ENCODE measurements at places on chromosomes 1 and 21.

DNA sequence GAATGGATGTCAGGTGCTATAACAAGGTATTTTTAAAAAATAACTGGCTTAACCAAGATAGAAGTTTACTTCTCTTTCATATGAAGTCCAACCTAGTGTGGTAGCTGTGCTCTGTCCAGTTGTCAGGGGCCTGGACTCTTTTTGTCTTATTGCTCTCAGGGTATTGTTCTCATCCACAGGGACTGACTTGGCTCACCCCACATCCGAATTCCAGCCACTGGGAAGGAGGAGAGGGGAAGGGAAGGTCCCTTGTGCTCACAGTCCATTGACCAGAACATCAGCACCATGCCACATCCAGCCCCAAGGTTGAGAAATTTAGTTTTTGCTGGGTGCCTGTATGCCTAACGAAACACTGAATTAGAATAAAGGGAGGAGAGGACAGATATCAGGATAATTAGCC lies 8.7 kb downstream of the EEIG2 start:
- DNase-seq = no peak

DNA sequence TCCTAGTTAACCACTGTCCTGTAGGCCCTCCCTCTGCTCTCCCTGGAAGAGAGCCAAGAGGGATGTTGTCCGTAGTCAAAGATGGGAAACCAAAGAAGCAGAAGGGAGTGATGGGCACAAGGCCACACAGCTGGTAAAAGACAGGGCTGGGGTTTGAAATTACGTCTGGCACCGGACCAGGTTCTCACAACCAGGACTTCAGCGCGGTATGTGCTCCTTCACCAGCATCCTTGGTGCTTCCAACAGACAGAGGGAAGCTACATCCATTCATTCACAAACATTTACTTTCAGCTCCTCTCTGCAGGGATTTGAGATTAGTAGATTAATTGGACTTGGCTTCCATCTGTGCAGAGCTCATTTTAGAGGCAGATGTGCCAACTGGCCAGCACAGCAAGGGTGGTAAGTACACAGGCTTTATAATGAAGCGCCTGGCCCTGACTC lies 191.2 kb downstream of the TRABD2B start:
- DNase-seq = no peak

GRCh38 chr1:21855257-21856096 lies 43.4 kb downstream of the LDLRAD2 start:
- DNase-seq = no peak

GRCh38 chr1:245923215-245923614 lies 583.9 kb downstream of the SMYD3 start:
- no peak for DNase-seq

DNA sequence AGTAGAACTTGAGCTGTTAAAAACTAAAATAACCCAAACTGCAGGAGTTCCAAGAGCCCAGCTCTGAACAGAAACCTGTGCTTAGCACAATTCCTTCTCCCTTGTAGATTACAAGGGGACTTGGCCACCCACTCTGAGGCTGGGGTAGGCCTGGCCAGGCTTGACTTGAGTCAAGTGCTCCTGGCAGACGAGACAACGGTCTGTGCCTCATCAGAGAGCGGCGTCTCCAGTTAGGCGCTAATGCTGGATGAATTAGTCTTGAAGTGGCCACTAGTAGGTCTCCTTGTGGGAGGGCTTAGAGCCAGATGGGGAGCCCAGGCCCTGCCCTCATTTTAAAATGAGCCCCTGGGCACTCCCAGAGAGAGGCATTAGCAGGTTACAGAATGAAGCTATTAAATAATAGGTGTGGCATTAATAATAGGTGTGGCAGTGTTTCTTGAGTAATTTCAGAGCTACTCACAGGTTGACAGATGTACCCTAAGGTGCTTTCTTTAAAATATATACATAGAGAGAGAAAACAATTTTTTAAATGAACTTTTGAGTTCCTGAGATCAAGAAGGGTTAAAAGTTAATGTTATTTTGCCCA lies 1.1 kb downstream of the EEIG2 start:
- peak; percentile 34 for DNase-seq

- DNase-seq = no peak
These were observed 299.6 kb downstream of the LMX1A start for GRCh38 chr1:165056914-165057313.

- DNase-seq = no peak
These were observed 18.5 kb downstream of the CYP2J2 start for GRCh38 chr1:59908084-59908483.

GRCh38 chr1:171740356-171740863 lies 1.5 kb downstream of the VAMP4 start:
- DNase-seq = no peak

DNA sequence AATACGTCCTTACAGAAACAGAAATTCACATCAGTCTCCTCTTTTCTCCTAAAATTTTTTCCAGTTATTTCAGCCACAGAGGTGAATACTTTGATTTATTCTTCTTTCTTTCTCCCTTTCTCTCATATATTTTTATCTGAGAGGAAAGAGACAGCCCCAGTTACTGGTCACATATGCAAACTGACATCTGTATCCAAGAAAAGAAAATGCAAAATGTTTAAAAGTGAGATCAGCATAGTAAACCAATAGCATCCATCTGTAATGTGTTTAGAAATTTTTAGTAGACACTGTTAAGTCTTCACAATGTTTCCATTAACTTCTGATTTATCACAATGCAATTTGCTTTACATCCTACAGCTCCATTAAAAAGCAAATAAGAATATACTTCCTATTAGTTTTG lies 53.5 kb downstream of the NTNG1 start:
- DNase-seq = no peak

DNA sequence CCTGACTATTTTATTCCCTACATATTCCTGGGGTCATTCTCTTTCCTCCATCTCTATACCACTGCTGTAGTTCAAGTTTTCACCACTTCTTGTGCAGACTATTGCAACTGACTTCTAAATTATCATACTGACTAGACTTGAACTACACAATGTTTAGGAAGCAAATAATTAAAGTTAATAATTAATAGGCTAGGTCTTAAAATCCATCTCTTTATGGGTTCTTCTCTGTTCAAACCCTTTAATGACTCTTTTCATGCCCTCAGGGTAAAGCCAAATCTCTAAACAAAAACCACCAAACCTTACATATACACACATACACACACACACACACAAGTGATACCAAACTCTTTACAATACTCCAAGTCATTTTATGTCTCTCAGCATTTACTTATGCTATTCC lies 22.3 kb upstream of the MOB3C start:
- DNase-seq = no peak

DNA sequence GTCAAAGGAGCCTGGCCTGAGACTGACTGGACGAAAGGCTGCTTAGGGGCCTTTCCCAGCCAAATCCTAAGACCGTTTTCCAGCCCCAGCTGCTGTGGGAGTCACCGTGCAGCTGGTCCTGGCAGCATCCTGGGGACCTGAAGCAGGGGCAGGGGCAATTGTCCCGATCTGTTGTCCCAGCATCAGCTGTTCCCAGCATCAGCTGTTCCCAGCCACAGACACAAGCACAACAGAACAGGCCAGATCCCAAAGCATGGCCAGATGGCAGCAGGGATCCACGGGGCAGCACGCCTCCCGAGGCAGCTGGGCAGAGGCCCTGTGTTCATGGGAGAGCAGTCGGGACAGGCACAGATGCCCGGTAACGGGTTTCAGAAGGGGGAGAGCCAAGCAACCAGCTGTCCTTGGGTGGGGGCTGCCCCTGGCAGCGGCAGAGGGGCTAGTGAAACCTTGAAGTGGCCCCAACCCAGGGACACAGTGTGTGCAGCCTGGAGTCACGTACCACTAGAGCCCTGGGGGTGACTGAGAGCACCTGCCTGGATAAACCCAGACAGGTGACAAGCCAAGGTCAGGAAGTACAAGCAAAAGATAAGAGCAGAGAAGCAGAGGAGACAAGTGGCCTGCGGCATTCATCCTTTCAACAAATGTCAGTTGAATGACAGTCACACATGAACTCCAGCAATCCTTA lies 13.3 kb downstream of the CELA2B start:
- DNase-seq = no peak

- no peak for DNase-seq
These were observed 52.2 kb downstream of the PLA2G4A start for GRCh38 chr1:186880982-186881381.

DNA sequence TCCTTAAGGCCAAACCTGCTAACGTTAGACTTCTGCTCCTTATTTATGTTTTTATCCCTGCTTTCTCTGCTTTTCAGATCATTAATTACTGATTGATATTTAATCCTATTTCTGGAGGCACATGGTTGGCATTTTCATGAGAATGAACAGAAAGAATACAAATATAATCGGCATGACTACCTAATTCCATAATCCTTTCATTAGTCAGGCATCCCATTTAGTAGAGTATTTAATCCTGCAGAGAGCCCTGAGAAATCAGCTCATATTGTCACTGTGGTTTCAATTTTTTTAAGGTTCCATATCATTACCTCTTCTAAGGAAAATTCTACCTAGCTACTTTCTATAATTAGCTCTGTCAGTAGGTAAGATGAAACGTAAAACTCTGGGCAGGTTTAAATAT lies 238.8 kb downstream of the NCAM2 start:
- no peak for DNase-seq

DNA sequence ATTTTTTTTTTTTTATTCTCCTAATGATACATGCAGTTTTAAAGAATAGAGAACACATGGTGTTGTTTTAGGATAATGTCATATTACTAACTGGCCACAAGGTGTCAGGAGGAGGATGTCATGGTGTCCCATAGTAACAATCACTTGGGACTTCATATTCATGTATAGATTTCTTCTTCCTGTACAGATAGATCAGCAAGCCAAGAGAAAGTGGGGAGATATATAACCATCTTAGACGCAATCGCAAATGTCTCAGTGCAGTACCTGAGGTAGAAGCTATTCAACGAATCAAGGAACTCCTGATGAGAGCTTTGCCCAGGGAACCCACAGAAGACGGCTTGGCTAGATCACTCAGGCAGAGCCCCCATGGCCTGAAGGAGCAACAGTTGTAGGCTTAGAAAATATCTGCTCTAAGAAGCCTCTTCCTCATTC lies 12.3 kb downstream of the OR2T11 start:
- DNase-seq = peak; percentile 16

DNA sequence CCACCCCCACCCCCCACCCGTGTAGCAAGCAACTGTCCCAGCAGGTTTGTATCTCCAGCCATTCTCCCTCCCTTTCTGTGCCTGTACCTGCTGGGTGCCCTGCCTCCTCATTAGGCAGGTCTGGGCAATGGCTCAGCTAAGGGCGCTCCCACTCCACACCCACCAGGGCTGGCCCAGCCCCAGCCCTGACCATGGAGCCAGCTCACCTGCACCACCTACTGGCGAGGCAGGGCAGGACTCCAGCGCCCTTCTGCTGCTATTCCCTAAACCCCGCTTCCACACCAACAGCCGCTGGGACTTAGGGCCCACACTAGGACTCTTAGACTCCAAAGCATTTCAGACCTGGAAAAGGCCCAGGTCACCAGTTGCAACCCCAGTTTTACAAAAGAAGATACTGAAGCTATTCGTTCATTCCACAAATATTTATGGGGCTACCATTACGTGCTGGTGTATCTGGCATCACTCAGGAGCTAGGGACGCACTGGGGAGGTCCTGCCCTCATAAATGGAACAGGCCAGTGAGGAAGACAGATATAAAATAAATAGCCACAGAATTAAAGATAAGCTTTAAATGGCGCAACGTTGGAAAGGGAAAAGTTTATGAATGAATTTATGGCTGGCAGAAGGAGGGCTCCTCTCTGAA lies 24.0 kb downstream of the PGLYRP3 start:
- no peak for DNase-seq

DNA sequence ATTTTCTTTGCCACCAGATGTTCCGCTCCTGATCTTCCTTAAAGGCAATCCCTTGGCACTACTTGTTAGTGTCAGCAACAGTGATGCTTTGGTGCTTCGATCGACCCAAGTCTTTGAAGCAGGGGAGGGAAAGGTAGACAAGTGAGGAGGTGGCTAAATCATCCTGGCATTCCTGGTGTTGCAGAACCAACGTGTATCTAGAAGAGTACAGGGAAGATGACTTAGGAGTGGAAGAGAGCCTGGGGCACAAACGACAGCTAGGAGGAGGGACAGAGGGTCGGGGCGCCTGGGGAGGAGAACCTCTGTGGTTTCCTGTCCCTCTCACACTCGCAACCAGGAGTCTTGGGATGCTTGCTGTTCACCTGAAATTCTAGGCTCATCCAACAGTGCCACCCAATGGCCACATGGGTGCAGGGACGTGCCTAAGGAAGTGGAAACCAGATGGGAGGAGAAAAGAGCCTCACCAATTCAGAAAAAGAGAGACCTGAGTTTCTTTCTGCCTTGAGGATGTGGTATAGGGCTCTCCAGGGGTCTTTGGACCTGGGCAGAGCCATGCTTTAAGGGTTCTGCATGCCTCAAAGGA lies 9.5 kb upstream of the KCNA2 start:
- peak; percentile 43 for DNase-seq

DNA sequence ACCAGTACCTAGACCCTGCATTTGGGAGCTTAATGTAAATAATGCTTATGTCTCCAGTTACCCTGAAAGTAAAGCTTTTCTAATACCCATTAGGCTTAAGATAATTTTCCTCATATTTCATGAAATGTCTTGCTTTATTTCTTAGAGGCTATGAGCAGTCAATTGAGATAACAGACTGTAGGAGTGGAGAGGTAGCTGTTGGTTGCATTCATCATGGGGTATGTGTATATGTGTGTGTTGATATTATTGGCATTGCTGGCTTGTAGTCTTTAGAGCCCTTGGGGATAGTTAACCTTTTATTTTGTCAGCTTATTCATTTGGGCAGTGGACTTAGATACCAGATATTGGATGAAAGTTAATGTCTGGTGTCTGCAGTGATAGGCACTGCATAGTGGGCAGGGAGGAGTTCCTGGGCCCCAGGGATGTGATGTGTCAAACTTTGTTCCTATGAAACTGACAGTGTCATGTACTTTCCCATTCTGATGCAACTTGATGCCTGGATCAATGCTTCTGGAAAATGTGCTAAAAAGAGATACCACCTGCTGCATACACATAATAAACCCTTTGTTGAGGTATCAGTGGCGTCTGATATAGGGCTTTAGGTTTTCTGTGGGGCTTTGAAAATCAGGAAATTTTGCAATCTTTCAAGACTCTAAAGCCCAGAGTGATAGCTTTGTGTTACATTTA lies 83.9 kb downstream of the MAST2 start:
- no peak for DNase-seq

DNA sequence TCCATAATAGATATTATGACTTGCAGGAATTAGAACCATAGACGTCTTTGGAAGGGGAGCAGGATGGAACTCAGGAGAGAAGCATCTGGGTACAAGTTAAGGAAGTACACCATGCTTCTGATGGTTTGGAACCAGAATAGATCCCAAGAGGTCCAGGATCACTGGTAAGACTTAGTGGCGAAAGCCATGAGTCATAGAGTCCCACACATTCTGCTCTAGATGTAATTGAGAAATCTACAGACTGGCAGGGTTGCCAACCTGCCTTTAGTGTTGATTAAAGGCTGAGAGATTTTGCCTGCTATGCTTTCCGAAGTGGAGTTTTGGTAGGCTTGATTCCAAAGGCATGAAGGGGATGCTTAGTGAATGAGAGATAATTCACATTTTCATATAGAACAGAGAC lies 57.1 kb upstream of the C1orf87 start:
- DNase-seq = no peak

- no peak for DNase-seq
These were observed 40.8 kb downstream of the KIAA1614 start for GRCh38 chr1:180953291-180954004.

All from central memory CD4-positive, alpha-beta T cell (primary cell).